ENCODE measurements at places on chromosomes 5 and 9. TPM values are rescaled to one million over a fixed set of nuclear protein-coding genes. Genes with fewer than 3 reads are reported as not detected.
A peak's percentile ranks its signal among the peaks of the same experiment; 100 is the strongest.

The SPRY4 gene
- 1.0 TPM for total RNA-seq

The SCGB3A2 gene
- not detected for total RNA-seq

The BAG1 gene
- 55.6 TPM for total RNA-seq

The NKD2 gene
- total RNA-seq = 2.3 TPM

The FAM200C gene
- 0.83 TPM for total RNA-seq

The GKAP1 gene
- total RNA-seq = 4.4 TPM

The CRHBP gene
- not detected for total RNA-seq

The LCN2 gene
- total RNA-seq = not detected

GRCh38 chr5:73938280-73938937, 312.4 kb downstream of the ARHGEF28 start:
- DNase-seq = no peak
- peaks cover 15% of the 10 kb centered on the region for H3K27me3 ChIP-seq
- no peak overlapping the region for H3K27ac ChIP-seq
- no peak overlapping the region for H3K4me3 ChIP-seq
- no peaks in the 10 kb centered on the region for H3K36me3 ChIP-seq

DNA sequence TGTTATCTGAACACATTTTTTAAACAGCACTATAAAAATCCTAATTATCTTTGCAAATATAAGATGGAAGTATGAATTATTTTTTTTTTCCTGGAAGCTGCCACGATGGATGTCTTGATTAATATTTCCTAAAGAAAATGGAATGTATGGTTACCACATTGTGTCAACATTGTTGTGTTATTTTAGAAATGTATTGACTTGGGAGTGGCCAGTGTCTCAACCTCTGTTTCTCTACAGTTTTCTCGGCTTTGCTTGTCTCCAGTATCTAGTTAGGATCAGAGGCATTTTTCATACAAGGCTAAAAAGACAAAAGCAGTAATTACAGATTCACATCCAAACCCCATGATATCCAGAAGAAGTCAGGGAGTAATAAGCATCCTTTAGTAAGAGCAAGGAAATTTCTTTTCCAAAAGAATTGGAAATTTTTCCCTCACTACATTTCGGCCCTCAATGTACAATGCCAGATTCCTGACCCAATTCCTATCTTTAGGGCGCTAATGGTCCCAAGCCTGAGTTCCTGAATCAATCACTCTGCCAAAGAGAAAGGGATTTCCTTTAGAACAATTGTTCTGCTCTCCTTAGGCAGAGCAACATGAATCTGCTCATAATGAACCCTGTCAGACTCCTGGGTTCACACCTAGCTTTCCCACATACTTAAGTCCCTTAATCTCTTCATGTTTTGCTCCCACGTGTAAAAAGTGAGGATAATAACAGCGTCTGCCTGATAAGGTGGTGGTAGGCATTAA, 111.7 kb downstream of the EDIL3 start:
- H3K27ac ChIP-seq = no peak overlapping the region
- DNase-seq = no peak
- H3K4me3 ChIP-seq = no peak overlapping the region

- no peak overlapping the region for H3K4me3 ChIP-seq
- H3K27ac ChIP-seq = no peak overlapping the region
- H3K27me3 ChIP-seq = peaks cover 59% of the 10 kb centered on the region
- peaks cover 18% of the 10 kb centered on the region for H3K4me1 ChIP-seq
Observed at GRCh38 chr9:130665029-130665430, 636 bp downstream of the PRDM12 start.

GRCh38 chr5:252546-252945, 18.9 kb upstream of the PDCD6 start:
- H3K4me3 ChIP-seq = no peak overlapping the region
- peaks cover 5% of the 10 kb centered on the region for H3K4me1 ChIP-seq
- H3K27ac ChIP-seq = peak overlapping the region; percentile 50
- DNase-seq = no peak
- H3K27me3 ChIP-seq = no peaks in the 10 kb centered on the region

GRCh38 chr5:118678746-118679145, 309.6 kb downstream of the DTWD2 start:
- DNase-seq = no peak
- H3K36me3 ChIP-seq = no peaks in the 10 kb centered on the region
- H3K4me3 ChIP-seq = no peak overlapping the region
- no peak overlapping the region for H3K27ac ChIP-seq
- H3K4me1 ChIP-seq = no peaks in the 10 kb centered on the region
- H3K27me3 ChIP-seq = peaks cover 1% of the 10 kb centered on the region

DNA sequence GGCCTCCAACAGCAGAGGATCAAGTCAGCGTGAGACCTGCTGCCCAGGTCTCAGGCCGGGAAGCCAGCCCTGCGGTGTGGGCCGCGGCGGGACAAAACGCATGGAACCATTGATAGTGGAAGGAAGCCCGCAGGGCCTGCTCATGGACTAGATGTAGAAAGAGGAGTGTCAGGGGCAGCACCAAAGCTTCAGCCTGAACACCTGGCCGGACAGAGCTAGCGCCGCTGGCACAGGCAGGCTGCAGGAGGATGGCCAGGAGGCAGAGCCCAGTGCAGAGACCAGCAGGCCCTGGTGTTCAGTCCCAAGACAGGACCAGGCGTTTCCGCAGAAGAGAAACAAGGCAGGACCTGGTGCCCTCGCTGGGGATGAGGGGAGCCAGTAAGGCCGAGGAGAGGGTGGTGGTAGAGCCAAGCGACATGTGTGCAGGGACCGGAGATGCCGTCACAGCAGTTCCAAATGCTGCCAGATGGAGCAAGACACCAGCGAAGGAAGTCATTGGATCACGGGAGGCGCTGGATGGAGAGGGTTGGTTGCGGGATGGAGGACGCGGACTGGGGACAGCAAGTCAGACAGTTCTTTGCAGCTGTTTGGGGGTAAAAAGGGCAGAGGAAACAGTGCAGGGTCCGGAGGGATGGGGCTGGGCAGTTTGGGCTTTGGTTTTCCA, 42.1 kb upstream of the OLFM1 start:
- H3K36me3 ChIP-seq = no peaks in the 10 kb centered on the region
- H3K4me3 ChIP-seq = no peak overlapping the region
- DNase-seq = no peak
- no peaks in the 10 kb centered on the region for H3K4me1 ChIP-seq
- no peaks in the 10 kb centered on the region for H3K27me3 ChIP-seq

DNA sequence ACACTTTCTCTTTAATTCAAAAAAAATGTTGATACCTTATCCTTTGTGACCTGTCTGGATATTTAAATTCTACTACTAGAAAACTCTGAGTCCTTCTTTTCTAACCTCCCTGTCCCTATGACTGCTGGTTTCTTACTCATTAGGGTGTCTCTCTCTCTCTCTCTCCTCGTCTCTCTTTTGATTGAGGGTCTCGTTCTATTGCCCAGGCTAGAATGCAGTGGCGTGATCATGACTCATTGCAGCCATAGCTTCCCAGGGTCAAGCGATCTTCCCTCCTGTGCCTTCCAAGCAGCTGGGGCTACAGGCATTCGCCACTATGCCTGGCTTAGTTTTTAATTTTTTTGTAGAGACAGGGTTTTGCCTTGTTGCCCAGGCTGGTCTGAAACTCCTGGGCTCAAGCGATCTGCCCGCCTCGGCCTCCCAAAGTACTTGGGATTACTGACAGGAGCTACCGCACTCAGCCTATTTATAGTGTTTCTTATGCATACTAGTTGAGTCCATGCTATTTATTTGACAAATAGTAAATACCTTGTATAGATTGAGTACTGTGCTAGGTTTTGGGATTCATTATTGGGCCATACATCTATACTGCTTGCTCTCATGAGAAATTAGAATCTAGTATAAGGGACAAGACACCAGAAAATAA, 61.9 kb downstream of the NSD1 start:
- H3K27ac ChIP-seq = no peak overlapping the region
- DNase-seq = no peak
- peaks cover 10% of the 10 kb centered on the region for H3K4me1 ChIP-seq
- H3K4me3 ChIP-seq = no peak overlapping the region
- H3K27me3 ChIP-seq = no peaks in the 10 kb centered on the region
- peaks cover 22% of the 10 kb centered on the region for H3K36me3 ChIP-seq

DNA sequence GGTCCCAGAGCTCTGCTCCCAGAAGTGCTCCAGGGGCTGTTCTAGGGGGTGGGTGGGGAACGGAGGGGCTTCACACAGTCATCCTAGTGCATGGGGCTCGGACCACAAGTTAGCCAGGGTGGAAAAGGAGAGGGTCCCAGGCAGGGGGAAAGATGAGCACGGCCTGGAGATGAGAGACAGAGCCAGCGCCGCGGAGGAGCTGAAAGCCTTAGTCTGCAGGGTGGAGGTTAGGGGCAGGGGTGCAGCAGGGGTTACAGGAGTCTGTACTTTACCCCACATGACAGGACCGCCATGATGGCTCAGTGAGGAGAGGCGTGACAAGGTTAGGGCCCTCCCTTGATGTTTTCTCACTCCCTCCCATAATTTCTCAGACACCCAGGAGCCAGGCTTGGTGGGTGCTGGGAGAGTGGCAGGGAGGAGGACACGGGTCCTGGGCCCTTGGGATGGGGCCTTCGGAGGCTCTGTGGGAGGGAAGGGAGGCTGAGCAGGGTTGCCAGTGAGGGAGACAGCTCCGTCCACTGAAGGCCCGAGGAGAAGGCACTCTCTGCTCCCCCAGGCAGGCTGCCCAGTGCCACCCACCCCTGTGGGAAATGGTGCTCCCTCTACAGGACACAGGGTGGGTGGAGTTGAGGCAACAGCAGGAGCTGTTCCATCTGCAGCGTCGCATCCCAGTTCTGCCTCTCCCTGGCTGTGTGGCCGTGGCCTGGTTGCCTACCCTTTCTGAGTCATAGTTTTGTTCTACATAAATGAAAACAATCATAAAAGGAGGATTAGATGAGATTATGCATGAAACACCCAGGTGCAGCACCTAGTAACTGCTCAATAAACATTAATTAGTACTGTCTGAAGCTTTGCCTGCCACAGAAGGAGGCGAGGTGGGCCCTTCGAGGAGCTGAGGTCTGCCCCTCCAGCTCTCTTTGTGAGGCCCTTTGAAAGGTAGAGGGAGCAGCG, 66.2 kb downstream of the NDST1 start:
- H3K4me3 ChIP-seq = no peak overlapping the region
- no peaks in the 10 kb centered on the region for H3K36me3 ChIP-seq
- DNase-seq = no peak
- H3K4me1 ChIP-seq = no peaks in the 10 kb centered on the region
- H3K27ac ChIP-seq = no peak overlapping the region
- H3K27me3 ChIP-seq = no peaks in the 10 kb centered on the region

DNA sequence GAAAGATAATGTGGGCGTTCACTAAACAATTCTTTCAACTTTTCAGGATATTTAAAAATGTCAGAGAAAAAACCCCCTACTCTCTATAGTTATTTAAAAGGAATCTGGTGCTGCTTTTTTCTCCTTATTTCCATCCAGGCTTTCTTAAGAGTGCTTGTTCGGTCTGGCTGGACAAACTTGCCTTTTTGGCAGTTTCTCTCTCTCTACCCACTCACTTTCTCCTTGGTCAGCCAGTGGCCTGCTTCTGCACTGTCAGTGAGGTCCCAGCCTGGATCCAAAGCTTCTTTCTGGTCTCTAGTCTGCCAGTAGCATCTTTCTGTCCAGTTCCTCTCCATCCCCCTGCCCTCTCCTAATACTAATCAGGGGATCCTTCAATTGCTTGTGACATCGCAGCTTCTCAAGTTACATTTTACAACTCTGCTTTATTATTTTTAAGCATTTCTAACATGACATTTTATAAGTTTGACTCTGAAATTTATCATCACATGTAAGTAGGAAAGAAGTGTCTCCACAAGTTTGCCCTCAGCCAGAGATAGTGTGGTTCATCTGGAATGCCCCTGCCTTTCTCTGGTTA, 50.4 kb downstream of the PIK3R1 start:
- H3K36me3 ChIP-seq = peaks cover 4% of the 10 kb centered on the region
- H3K4me1 ChIP-seq = peaks cover 83% of the 10 kb centered on the region
- H3K27me3 ChIP-seq = no peaks in the 10 kb centered on the region
- peak overlapping the region; percentile 58 for H3K27ac ChIP-seq
- DNase-seq = no peak
- no peak overlapping the region for H3K4me3 ChIP-seq

GRCh38 chr9:122186777-122187470, 27.2 kb downstream of the MORN5 start:
- H3K4me3 ChIP-seq = no peak overlapping the region
- H3K4me1 ChIP-seq = no peaks in the 10 kb centered on the region

- H3K27ac ChIP-seq = no peak overlapping the region
- H3K4me1 ChIP-seq = no peaks in the 10 kb centered on the region
- peaks cover 46% of the 10 kb centered on the region for H3K36me3 ChIP-seq
- no peaks in the 10 kb centered on the region for H3K27me3 ChIP-seq
- no peak for DNase-seq
Observed at GRCh38 chr5:128135286-128135685, 51.7 kb downstream of the SLC12A2 start.

GRCh38 chr5:76547242-76547890, 75.8 kb downstream of the F2RL2 start:
- H3K27me3 ChIP-seq = no peaks in the 10 kb centered on the region
- H3K36me3 ChIP-seq = no peaks in the 10 kb centered on the region
- peak; percentile 52 for DNase-seq
- H3K27ac ChIP-seq = peak overlapping the region; percentile 85
- peak overlapping the region; percentile 59 for H3K4me3 ChIP-seq

DNA sequence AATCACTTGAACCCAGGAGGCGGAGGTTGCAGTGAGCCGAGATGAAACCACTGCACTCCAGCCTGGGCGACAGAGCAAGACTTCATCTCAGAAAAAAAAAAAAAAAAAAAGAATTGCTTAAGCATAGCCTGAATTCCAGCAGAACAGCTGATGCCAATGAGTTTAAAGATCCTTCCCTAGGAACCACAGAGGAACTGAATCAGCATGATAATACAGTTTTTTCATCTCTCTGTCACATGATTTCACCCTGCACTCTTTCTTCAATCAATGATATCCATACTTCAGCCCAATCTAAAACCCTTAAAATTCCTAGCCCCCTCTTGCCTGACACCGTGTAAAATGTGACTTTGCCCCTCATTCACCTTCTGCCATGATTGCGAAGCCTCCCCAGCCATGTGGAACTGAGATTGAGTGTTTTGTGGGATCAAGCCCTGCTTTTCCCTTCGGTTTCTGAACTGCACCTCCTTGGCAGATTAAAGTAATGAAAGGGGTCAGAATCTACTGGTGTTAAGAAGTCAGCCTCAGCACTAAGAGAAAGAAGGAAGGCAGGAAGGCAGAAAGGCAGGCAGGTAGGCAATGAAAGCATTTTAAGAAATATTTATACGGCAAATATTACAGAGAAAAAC, 20.9 kb upstream of the DMXL1 start:
- DNase-seq = no peak
- H3K27me3 ChIP-seq = peaks cover 2% of the 10 kb centered on the region
- H3K36me3 ChIP-seq = no peaks in the 10 kb centered on the region
- H3K4me3 ChIP-seq = no peak overlapping the region
- no peak overlapping the region for H3K27ac ChIP-seq

- peak overlapping the region; percentile 99 for H3K4me3 ChIP-seq
- no peaks in the 10 kb centered on the region for H3K27me3 ChIP-seq
- H3K4me1 ChIP-seq = peaks cover 26% of the 10 kb centered on the region
- DNase-seq = peak; percentile 73
Observed at GRCh38 chr9:132945186-132946130, 1.0 kb upstream of the TSC1 start.

- no peak overlapping the region for H3K4me3 ChIP-seq
- H3K27ac ChIP-seq = no peak overlapping the region
- no peaks in the 10 kb centered on the region for H3K4me1 ChIP-seq
- DNase-seq = no peak
- H3K36me3 ChIP-seq = no peaks in the 10 kb centered on the region
Observed at GRCh38 chr9:19451240-19452087, 42.7 kb downstream of the ACER2 start.

All from activated CD8-positive, alpha-beta T cell treated with anti-CD3 and anti-CD28 coated beads for 36 hours (primary cell).